Kidney (tissue), 22 donors: ENCODE measurements at places on chromosomes 12 and 14.

DNA sequence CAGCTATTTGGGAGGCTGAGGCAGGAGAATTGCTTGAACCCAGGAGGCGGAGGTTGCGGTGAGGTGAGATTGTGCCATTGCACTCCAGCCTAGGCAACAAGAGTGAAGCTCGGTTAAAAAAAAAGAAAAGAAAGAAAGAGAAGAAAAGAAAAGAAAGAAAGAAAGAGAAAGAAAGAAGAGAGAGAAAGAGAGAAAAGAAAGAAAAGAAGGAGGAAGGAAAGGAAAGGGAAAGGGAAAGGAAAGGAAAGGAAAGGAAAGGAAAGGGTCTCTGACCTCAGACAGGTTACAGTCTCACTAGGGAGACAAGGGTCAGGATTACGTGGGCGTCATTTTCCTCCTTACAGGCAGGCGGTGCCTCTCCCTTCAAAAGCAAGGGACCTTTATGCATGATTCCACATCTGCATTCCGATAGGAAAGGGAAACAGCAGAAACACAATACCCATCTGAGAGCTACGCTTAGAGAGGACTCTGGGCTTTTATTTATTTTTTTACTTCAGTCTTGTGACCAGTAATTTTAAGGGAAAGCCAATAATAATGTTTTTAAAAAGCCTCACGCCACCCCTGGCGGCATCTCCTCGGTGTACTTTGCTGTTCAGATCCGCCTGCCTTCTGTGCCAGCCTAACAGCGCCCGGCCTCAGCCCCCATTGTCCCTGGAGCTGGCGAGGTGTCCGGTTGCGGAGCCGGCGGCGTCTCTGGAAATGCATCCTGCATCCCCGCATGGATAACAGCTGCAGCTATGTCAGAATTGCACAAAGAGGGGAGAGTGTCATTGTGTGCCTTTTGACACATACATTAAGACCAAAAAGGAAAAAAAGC is 945 bp upstream of the HIP1R start:
- peak overlapping the region; percentile 80 for H3K4me3 ChIP-seq
- DNase-seq: peak; percentile 93
- H3K4me1 ChIP-seq: peaks cover 20% of the 10 kb centered on the region
- H3K27me3 ChIP-seq: no peaks in the 10 kb centered on the region

DNA sequence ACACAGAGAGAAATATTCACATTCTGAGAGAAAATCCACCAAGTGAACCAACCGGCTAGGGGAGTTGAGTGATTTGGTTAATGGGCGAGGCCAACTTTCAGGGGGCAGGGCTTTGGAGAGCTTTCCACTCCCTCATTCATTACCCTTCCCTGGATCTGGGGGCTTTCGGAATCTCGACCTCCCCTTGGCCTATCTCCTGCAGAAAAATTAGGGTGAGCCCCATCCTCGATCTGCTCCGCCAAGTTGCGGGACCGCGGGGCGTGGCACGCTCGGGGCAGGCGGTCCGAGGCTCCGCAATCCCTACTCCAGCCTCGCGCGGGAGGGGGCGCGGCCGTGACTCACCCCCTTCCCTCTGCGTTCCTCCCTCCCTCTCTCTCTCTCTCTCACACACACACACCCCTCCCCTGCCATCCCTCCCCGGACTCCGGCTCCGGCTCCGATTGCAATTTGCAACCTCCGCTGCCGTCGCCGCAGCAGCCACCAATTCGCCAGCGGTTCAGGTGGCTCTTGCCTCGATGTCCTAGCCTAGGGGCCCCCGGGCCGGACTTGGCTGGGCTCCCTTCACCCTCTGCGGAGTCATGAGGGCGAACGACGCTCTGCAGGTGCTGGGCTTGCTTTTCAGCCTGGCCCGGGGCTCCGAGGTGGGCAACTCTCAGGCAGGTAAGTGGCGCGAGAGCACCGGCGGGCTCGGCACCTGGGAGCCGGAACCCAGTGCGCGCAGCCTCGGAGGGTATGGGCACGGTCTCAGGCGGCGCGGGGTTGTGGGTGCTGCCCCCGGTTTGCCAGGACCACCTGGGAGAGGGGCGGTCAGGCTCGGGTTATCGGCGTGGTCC is at the start of gene ERBB3:
Gene ERBB3, plus strand, starts transcription at position 443 of the 833 bp plus-strand sequence. Its CDS starts 136 bp downstream, at position 579.
- H3K27me3 ChIP-seq: no peaks in the 10 kb centered on the region
- H3K4me3 ChIP-seq: peak within 1 kb of the TSS; percentile 57
- DNase-seq: peak; percentile 93
- peaks cover 13% of the 10 kb centered on the region for H3K4me1 ChIP-seq
- peaks cover 10% of the 10 kb centered on the region for H3K36me3 ChIP-seq
- H3K27ac ChIP-seq: peak within 1 kb of the TSS; percentile 93

GRCh38 chr14:34678306-34678705 is 36.1 kb downstream of the CFL2 start:
- no peaks in the 10 kb centered on the region for H3K4me1 ChIP-seq
- H3K27me3 ChIP-seq: no peaks in the 10 kb centered on the region
- no peaks in the 10 kb centered on the region for H3K36me3 ChIP-seq
- no peak overlapping the region for H3K4me3 ChIP-seq
- no peak for DNase-seq
- H3K27ac ChIP-seq: no peak overlapping the region

DNA sequence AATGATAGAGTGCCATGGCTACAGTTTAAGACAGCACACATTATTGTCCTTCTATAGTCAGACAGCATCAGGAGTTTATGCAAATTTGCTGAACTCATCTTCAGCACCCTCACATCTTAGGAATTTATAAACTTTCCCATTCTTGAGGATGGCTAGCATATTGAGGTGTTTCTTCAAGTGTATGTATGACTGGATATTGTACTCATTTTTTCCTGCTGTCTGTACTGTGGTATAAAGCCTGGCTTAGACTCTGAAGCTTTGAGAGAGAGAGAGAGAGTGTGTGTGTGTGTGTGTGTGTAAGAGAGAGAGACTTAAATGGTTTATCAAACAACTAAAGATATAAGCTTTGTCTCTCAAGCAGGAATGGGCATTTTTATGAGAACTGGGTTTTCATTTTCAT is 161.6 kb downstream of the PIK3C2G start:
- no peaks in the 10 kb centered on the region for H3K27me3 ChIP-seq
- H3K4me3 ChIP-seq: no peak overlapping the region
- no peaks in the 10 kb centered on the region for H3K4me1 ChIP-seq
- H3K36me3 ChIP-seq: no peaks in the 10 kb centered on the region
- no peak for DNase-seq

- no peak for DNase-seq
- no peak overlapping the region for H3K4me3 ChIP-seq
- peaks cover 6% of the 10 kb centered on the region for H3K4me1 ChIP-seq
- peak overlapping the region; percentile 59 for H3K27ac ChIP-seq
- no peaks in the 10 kb centered on the region for H3K36me3 ChIP-seq
- H3K27me3 ChIP-seq: no peaks in the 10 kb centered on the region
Observed at GRCh38 chr12:122111089-122111641, 32.6 kb downstream of the MLXIP start.

GRCh38 chr12:116861320-116861719 is 19.9 kb downstream of the HRK start:
- no peak overlapping the region for H3K27ac ChIP-seq
- H3K4me1 ChIP-seq: no peaks in the 10 kb centered on the region
- H3K36me3 ChIP-seq: no peaks in the 10 kb centered on the region
- H3K4me3 ChIP-seq: no peak overlapping the region

- DNase-seq: no peak
- H3K27me3 ChIP-seq: no peaks in the 10 kb centered on the region
- no peaks in the 10 kb centered on the region for H3K36me3 ChIP-seq
- no peaks in the 10 kb centered on the region for H3K4me1 ChIP-seq
- H3K4me3 ChIP-seq: no peak overlapping the region
Observed at GRCh38 chr12:92533280-92533890, 169.4 kb upstream of the PLEKHG7 start.

DNA sequence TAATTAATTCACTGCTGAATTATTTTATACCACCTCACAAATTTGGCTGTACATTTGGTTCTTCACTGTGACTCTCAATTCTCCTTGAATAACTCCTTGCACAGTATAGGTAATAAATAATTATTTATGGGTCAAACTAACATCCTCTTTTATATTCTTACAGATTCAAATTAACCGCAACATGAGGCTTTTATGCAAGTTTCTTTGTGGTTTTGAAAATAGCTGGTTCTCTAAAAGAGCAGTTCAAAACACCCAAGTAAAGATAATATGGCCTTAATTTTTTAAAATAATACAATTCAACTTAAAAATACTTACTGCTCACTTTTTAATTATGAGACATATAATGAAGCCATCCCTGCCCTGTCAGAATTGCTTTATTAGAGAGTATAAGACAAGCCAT is 12.9 kb upstream of the TRIM9 start:
- no peak overlapping the region for H3K27ac ChIP-seq
- H3K4me3 ChIP-seq: no peak overlapping the region
- H3K36me3 ChIP-seq: no peaks in the 10 kb centered on the region
- H3K4me1 ChIP-seq: no peaks in the 10 kb centered on the region
- no peak for DNase-seq

DNA sequence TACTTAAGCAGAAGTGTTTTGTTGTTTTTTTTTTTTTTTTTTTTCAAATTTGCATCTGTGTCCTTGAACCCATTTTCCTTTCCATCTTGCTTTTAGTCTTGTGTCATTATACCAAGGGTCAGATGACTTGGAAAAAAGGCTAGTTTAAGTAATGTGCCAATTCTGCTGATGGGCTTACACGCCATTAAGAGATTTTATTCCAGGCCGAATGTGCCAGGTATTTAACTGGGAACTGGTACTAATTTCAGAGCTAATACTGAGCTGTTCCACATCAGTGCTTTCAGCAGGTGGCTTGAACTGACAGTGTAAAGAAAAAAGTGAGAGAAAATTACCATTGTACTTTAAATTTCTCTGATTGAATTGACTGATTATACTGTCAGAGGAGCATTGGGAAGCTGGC is 224.9 kb downstream of the NPAS3 start:
- no peaks in the 10 kb centered on the region for H3K4me1 ChIP-seq
- no peak overlapping the region for H3K4me3 ChIP-seq
- no peaks in the 10 kb centered on the region for H3K27me3 ChIP-seq
- no peaks in the 10 kb centered on the region for H3K36me3 ChIP-seq
- no peak overlapping the region for H3K27ac ChIP-seq

GRCh38 chr14:74586681-74587362 is 25.2 kb downstream of the LTBP2 start:
- no peaks in the 10 kb centered on the region for H3K27me3 ChIP-seq
- H3K27ac ChIP-seq: no peak overlapping the region
- H3K4me3 ChIP-seq: no peak overlapping the region
- peaks cover 12% of the 10 kb centered on the region for H3K4me1 ChIP-seq
- DNase-seq: peak; percentile 39

GRCh38 chr14:71466251-71466650 is 466.0 kb upstream of the RGS6 start:
- no peak for DNase-seq
- no peak overlapping the region for H3K27ac ChIP-seq
- no peaks in the 10 kb centered on the region for H3K27me3 ChIP-seq

GRCh38 chr12:30197392-30198057 is 413.8 kb upstream of the TMTC1 start:
- no peak for DNase-seq
- no peaks in the 10 kb centered on the region for H3K36me3 ChIP-seq
- H3K4me1 ChIP-seq: no peaks in the 10 kb centered on the region
- H3K27me3 ChIP-seq: peaks cover 3% of the 10 kb centered on the region
- no peak overlapping the region for H3K4me3 ChIP-seq
- no peak overlapping the region for H3K27ac ChIP-seq

GRCh38 chr12:27424631-27425230 is 21.8 kb upstream of the SMCO2 start:
- H3K36me3 ChIP-seq: no peaks in the 10 kb centered on the region
- H3K4me1 ChIP-seq: no peaks in the 10 kb centered on the region
- no peak overlapping the region for H3K4me3 ChIP-seq
- no peaks in the 10 kb centered on the region for H3K27me3 ChIP-seq

GRCh38 chr14:99391671-99392070 is 89.0 kb downstream of the SETD3 start:
- no peaks in the 10 kb centered on the region for H3K4me1 ChIP-seq
- no peaks in the 10 kb centered on the region for H3K36me3 ChIP-seq
- H3K27me3 ChIP-seq: no peaks in the 10 kb centered on the region

- no peaks in the 10 kb centered on the region for H3K27me3 ChIP-seq
- H3K36me3 ChIP-seq: no peaks in the 10 kb centered on the region
- H3K27ac ChIP-seq: peak overlapping the region; percentile 64
- no peak overlapping the region for H3K4me3 ChIP-seq
Observed at GRCh38 chr14:71166180-71166837, 259.1 kb downstream of the PCNX1 start.

- DNase-seq: peak; percentile 87
- peaks cover 10% of the 10 kb centered on the region for H3K4me1 ChIP-seq
- no peaks in the 10 kb centered on the region for H3K27me3 ChIP-seq
- no peaks in the 10 kb centered on the region for H3K36me3 ChIP-seq
- no peak overlapping the region for H3K4me3 ChIP-seq
Observed at GRCh38 chr12:51183816-51184215, 10.9 kb upstream of the TFCP2 start.

- no peak overlapping the region for H3K27ac ChIP-seq
- H3K4me1 ChIP-seq: no peaks in the 10 kb centered on the region
- H3K4me3 ChIP-seq: no peak overlapping the region
- H3K36me3 ChIP-seq: no peaks in the 10 kb centered on the region
Observed at GRCh38 chr14:92978229-92979021, 55.5 kb downstream of the CHGA start.

- no peaks in the 10 kb centered on the region for H3K4me1 ChIP-seq
- peak overlapping the region; percentile 43 for H3K4me3 ChIP-seq
- H3K27me3 ChIP-seq: no peaks in the 10 kb centered on the region
Observed at GRCh38 chr12:14962153-14962539, 745 bp upstream of the ARHGDIB start.

- no peaks in the 10 kb centered on the region for H3K27me3 ChIP-seq
- no peak overlapping the region for H3K4me3 ChIP-seq
- no peaks in the 10 kb centered on the region for H3K36me3 ChIP-seq
- peak overlapping the region; percentile 62 for H3K27ac ChIP-seq
- no peaks in the 10 kb centered on the region for H3K4me1 ChIP-seq
- DNase-seq: peak; percentile 26
Observed at GRCh38 chr14:75333606-75334548, 55.2 kb downstream of the FOS start.

DNA sequence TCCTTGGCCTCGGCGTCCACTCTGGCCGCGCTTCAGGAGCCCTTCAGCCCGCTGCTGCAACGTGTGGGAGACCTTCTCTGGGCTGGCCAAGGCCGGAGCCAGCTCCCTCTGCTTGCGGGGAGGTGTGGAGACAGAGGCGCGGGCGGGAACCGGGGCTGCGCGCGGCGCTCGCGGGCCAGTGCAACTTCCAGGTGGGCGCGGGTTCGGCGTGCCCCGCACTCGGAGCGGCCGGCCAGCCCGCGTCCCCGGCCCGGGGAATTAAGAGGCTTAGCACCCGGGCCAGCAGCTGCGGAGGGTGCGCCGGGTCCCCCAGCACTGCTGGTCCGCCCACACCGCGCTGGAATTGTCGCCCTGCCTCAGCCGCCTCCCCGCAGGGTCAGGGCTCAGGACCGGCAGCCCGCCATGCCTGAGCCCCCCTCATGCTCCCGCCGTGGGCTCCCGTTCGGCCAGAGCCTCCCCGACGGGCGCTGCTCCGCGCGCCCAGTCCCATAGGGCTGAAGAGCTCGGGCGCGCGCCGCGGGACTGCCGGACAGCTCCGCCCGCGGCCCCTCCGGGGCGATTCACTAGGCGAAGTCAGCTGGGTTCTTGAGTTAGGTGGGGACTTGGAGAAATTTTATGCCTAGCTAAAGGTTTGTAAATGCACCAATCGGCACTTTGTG is 673.9 kb downstream of the SLC16A7 start:
- no peak for DNase-seq
- no peak overlapping the region for H3K4me3 ChIP-seq
- H3K27me3 ChIP-seq: no peaks in the 10 kb centered on the region
- H3K4me1 ChIP-seq: no peaks in the 10 kb centered on the region
- no peaks in the 10 kb centered on the region for H3K36me3 ChIP-seq

GRCh38 chr12:27841392-27841882 is 61.4 kb upstream of the MANSC4 start:
- no peaks in the 10 kb centered on the region for H3K4me1 ChIP-seq
- no peaks in the 10 kb centered on the region for H3K36me3 ChIP-seq
- no peak overlapping the region for H3K27ac ChIP-seq
- H3K27me3 ChIP-seq: no peaks in the 10 kb centered on the region
- H3K4me3 ChIP-seq: no peak overlapping the region
- DNase-seq: peak; percentile 32
